ENCODE measurements at places on chromosomes 13 and 19.

DNA sequence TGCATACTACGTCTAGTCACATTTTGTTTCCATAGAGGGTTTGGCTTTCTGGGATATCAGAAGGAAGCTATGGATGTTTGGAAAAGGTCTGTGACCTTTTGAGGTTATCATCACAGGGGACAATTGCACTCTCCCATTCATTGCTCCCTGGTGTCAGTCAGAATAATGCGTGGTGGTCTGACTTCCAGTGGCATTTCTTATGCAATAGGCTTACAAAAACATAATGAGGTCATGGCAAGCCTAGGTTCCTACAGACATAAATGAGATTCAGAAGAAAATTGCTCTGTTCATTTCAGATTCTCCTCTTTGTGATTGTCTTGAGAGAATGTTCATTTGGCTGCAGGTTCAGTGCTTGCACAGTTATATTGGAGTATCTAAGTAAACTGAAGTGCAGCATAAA, 54.6 kb downstream of the ARHGAP35 start:
- DNase-seq: peak; percentile 39
- H3K4me3 ChIP-seq: no peak overlapping the region
- H3K4me1 ChIP-seq: peaks cover 49% of the 10 kb centered on the region
- H3K36me3 ChIP-seq: no peaks in the 10 kb centered on the region
- peak overlapping the region; percentile 91 for H3K27ac ChIP-seq

DNA sequence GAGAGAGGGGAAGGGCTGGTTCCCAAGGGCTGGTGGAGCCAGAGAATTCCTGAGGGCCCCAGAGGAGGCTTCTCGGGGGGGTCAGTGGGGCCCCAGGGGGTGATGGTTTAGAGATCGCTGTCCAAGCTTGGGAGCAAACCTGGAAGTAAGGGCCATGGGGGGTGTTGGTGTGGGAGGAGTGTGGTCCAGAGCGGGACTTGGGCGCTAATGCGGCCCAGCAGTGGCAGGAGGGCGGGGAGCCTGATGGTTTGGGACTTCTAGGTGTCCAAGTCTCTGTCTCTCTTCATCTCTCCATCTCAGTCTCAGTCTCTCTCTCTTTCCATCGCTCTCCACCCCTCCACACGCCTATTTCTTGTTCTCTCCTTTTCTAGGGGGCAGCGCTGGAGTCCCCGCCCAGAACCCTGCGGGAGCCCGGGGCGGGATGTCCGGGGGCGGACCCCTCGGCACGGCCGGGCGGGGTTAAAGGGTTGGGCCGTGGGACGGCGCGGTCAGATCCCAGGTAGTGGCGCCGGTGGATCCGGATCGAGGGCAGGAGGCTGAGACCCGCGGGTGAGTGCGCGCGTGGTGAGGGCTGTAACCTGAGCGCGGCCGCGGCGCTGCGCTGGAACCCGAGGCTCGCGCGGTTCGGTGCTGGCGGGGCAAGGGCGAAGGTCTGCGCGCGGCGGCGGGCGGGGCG, at the start of gene CYP4F22:
Gene CYP4F22 (plus strand): TSS at position 491 of the 676 bp plus-strand sequence. CDS start 16,812 bp downstream, outside the sequence.
- no peaks in the 10 kb centered on the region for H3K4me1 ChIP-seq
- no peaks in the 10 kb centered on the region for H3K27me3 ChIP-seq
- H3K36me3 ChIP-seq: no peaks in the 10 kb centered on the region
- no peak for DNase-seq

- peak; percentile 18 for DNase-seq
- no peak overlapping the region for H3K27ac ChIP-seq
- H3K4me3 ChIP-seq: no peak overlapping the region
- H3K36me3 ChIP-seq: no peaks in the 10 kb centered on the region
These were observed 1.9 kb upstream of the LINGO3 start for GRCh38 chr19:2309734-2310362.

DNA sequence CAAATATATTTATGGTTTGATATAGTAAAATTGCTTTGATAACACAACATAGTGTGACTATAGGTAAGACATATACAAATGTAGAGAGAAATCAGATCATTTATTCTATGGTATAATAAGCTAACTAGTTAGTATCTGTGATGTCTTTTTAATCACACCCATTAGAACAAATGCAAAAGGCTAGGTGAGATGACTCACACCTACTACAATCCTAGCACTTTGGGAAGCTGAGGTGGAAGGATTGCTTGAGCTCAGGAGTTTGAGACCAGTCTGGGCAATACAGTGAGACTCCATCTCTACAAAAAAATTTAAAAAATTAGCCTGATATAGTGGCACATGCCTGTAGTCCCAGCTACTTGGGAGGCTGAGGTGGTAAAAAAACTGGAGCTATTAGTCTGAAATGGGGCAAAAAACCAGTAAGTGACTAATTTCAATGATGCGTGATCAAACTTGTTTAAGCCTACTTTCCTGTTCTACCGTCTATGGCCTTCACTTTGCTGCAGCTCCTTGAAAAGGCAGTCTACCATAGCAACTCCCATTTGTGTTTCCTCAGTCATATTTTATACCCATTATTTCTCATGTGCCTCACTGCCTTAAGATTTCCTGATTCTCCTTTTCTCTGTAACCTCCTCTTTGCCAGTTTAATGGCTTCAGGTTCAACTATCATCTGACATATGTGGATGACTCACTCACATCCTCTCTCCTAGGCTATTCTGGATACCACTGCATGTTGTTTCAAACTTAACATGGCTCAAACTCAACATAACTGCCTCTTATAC, 12.5 kb downstream of the ALG5 start:
- no peaks in the 10 kb centered on the region for H3K4me1 ChIP-seq
- H3K36me3 ChIP-seq: peaks cover 61% of the 10 kb centered on the region
- no peak overlapping the region for H3K4me3 ChIP-seq
- peak; percentile 5 for DNase-seq
- no peaks in the 10 kb centered on the region for H3K27me3 ChIP-seq

DNA sequence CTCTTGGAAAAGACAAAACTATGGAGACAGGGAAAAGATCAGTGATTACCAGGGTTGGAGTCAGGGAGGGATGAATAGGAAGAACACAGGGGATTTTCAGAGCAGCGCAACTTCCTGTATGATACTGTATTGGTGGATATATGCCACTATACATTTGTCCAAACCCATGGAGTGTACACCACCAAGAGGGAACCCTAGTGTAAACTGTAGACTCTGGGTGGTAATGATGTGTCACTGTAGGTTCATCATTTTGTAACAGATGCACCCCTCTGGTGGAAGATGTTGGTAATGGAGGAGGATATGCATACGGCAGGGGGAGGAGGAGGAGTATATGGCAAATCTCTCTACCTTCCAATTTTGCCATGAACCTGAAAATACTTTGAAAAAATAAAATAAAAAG, 68.1 kb downstream of the UFM1 start:
- H3K27me3 ChIP-seq: no peaks in the 10 kb centered on the region
- peak; percentile 24 for DNase-seq
- no peak overlapping the region for H3K4me3 ChIP-seq
- H3K36me3 ChIP-seq: no peaks in the 10 kb centered on the region

- no peaks in the 10 kb centered on the region for H3K36me3 ChIP-seq
- H3K27ac ChIP-seq: no peak overlapping the region
- H3K27me3 ChIP-seq: no peaks in the 10 kb centered on the region
- peak; percentile 46 for DNase-seq
- H3K4me1 ChIP-seq: no peaks in the 10 kb centered on the region
These were observed 50.3 kb upstream of the SIN3B start for GRCh38 chr19:16778796-16779411.

DNA sequence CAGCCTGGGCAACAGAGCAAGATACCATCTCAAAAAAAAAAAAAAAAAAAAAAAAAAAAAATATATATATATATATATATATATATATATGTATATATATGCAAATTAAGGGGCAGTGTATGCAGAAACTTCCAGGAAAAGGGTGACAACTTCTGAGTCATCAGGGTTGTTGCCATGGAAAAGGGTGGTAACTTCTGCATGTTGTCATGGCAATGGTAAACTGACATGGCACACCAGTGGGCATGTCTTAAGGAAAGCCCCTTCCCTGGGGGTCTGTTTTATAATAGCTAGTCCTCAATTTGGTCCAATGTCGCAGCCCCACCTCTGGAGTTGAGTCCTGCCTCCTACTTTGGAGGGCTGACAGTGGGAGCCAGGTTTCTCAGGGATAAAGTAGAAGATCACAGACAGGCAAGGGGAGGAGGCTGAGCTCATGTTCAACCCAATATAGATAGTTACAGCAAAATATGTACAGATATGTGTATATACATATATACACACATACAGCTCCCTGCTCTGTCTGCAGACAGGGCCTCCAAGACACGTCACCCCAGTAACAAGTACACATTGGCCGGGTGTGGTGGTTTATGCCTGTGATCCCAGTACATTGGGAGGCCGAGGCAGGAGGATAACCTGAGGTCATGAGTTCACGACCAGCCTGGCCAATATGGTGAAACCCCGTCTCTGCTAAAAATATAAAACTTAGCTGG, 7.2 kb upstream of the FCHO1 start:
- H3K27me3 ChIP-seq: no peaks in the 10 kb centered on the region
- DNase-seq: peak; percentile 70
- H3K36me3 ChIP-seq: no peaks in the 10 kb centered on the region
- no peaks in the 10 kb centered on the region for H3K4me1 ChIP-seq

DNA sequence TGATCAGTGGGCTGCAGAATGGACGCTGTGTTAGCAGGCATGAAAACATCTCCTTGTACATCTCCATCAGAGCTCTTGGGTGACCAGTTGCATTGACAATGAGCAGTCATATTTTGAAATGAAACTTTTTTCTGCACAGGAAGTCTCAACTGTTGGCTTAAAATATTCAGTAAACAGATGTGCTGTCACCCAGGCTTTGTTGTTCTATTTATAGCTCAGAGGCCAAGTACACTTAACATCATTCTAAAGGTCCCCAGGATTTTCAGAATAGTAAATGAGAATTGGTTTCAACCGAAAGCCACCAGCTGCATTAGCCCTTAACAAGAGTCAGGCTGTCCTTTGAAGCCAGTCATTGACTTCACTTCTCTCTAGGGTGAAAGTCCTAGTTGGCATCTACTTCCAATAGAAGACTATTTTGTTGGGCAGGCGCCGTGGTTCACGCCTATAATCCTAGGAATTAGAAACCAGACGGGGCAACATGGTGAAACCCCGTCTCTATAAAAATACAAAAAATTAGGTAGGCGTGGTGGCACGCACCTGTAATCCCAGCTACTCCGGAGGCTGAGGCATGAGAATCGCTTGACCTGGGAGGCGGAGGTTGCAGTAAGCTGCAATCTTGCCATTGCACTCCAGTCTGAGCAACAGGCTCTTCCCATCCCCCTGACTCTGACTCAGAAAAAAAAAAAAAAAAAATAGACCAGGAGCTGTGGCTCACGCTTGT, 7.9 kb upstream of the PDE4A start:
- no peak overlapping the region for H3K4me3 ChIP-seq
- DNase-seq: no peak
- peaks cover 4% of the 10 kb centered on the region for H3K4me1 ChIP-seq
- H3K27me3 ChIP-seq: peaks cover 18% of the 10 kb centered on the region

DNA sequence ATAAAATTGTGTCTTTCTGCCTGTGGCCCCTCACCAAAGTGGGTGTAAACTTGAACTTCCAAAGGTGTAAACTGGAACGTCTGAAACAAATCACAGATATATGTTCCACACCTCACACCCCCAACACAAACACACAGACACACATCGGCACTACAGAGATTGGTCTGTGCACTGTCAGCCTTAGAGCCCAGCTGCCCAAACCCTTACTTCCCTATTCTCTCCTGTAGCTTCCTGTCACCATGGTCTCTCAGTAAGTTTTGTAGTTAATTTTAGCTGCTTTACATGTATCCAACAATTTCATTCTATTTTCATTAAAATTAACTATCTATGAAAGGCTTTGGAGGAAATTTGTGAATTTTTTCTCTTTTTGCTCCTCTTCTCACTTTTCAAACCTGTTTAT, 5.4 kb downstream of the TM9SF2 start:
- H3K36me3 ChIP-seq: no peaks in the 10 kb centered on the region
- no peak overlapping the region for H3K27ac ChIP-seq
- no peak overlapping the region for H3K4me3 ChIP-seq
- H3K4me1 ChIP-seq: peaks cover 10% of the 10 kb centered on the region
- H3K27me3 ChIP-seq: no peaks in the 10 kb centered on the region

DNA sequence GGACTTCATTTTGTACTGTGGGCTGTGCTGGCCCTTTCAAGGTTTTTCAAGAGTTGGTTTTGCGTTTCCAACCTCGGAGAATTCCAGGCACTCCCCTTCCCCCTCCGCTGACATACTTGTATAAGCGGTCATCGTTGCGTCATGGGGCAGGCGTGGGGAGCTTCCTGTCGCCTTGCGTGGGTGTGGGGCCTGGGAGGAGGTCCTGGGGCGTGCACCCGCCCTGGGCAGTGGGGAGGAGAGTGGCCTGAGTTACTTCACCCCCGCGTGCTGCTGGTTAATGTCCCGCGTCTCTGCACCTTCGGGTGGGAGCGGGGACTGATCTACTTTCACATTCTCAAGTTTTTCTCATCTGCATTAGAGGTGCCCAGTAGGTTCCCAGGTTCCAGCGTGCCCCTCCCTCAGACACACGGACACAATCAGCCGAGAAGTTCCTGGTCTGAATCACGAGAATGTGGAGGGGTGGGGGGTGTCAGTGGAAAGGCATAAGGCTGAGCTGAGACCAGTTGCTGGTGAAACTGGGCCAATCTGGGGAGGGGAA, 4.1 kb downstream of the IER2 start:
- peak; percentile 68 for DNase-seq
- H3K4me3 ChIP-seq: peak overlapping the region; percentile 42
- H3K27ac ChIP-seq: peak overlapping the region; percentile 97

DNA sequence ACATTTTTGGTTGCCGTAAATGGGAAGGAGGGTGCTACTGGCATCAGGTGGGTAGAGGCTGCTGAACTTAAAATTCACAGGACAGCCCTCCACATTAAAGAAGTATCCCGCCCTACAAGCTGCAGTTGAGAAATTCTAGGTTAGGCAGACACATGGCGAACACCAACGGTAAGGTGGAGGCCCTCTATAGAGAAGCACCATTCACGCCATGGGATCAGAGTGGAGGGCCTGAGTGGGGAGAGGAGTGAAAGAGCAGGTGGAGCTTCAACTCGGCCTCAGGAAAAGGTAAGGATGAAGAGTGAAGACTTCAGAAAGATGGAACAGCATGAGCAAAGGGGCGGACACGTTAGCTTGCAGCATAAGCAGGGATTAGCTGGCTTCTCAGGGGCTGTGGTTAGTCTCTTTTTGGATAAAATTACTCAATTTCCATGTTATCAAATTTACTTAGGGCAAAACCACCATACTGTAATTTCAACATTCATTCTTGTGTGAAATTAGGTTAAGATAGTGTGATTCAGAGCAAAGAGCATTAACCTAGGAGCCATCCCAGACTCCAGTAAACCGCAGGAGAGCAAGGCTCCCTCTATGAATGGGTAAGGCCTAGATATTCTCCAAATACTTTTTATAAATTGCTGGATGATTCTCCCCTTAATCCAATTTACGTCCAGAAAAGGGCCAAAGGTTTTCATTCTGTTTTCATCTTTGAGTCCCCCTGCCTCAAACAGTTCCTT, 1.2 kb downstream of the EEF1AKMT1 start:
- no peaks in the 10 kb centered on the region for H3K27me3 ChIP-seq
- peak overlapping the region; percentile 81 for H3K27ac ChIP-seq
- H3K4me1 ChIP-seq: peaks cover 6% of the 10 kb centered on the region
- H3K4me3 ChIP-seq: peak overlapping the region; percentile 27

DNA sequence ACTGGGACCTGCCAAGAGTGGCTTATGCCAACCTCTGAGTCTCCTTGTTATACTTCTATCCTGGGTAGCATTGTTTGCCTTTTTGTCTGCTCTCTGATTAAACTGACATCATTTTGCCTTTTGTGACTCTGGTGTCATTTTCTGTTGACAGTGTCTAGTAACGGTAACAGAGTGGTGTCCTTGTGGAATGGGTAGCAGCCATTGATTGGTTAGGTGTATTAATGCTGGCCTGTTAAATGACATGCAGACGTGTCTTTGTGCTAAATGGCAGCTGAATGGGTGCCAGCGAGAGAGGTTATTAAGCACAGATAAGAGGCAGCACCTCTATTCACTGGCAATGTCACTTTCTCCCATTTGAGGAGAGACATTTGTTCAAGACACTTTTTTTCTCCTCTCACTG, 1289.4 kb downstream of the PCDH9 start:
- H3K27ac ChIP-seq: no peak overlapping the region
- no peaks in the 10 kb centered on the region for H3K36me3 ChIP-seq
- no peak overlapping the region for H3K4me3 ChIP-seq

All from cardiac muscle cell (in vitro differentiated cells and primary cell).